ENCODE measurements at places on chromosomes 7 and 10.

- DNase-seq: no peak
These were observed 91.6 kb downstream of the EGFR start for GRCh38 chr7:55110282-55110992.

DNA sequence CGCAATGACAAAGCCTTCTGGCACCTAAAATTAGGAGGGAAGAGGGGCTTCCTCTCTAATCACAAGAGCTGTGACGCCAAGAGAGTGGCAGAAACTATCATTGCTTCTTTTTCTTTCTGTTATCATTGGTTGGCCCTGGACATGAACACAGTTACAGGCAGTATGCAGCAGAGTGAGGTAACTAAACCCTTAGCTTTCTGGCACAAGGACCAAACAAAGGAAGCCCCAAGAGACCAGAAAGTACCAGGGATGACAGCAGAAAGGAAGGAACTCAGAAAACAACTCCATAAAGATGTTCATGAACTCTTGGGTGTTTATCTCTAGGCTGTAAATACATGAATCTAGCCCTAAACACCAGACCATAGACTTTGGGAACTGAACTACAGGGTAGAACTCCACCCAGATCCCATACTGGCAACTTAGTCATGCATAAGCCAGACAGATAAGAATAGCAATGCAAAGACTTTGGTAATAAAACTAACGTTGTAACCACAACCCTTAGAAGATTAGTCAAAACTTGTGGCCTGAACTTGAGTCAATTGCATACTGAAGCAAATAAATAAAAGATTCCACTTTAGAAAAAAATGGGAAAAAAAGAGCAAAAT lies 195.7 kb upstream of the PTN start:
- DNase-seq: no peak

DNA sequence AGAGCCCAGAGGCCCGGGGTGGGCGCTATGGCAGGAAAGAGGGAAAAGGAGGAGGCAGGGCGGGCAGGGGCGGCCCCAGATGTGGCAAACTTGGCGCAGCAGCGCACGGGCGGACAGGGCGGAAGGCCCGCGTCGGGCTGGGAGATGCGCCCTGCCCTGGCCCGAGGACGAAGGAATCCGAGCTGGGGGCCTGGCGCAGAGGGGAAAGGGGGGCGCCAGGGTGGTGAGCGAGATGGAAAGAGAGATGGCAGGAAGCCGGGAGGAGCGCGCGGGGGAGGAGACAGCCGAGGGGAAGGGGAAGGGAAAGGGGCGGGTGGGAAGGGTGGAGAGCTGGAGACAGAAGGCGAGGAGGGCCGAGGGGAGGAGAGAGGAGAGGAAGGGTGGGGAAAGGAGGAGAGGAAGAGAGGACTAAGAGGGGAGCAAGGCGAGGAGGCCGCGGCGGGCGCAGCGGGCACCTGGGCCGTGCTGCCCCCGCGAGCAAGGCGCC lies at the start of gene MARVELD1:
TSS of gene MARVELD1 (plus strand) at position 392 of the 487 bp plus-strand sequence. CDS start 147 bp downstream, outside the sequence.
- DNase-seq: peak; percentile 46

- DNase-seq: peak; percentile 55
These were observed 79.7 kb downstream of the DLG5 start for GRCh38 chr10:77846718-77847311.

GRCh38 chr7:28354601-28355402 lies 57.5 kb upstream of the CREB5 start:
- no peak for DNase-seq

- DNase-seq: no peak
These were observed 239.4 kb downstream of the TNS3 start for GRCh38 chr7:47342296-47343060.

DNA sequence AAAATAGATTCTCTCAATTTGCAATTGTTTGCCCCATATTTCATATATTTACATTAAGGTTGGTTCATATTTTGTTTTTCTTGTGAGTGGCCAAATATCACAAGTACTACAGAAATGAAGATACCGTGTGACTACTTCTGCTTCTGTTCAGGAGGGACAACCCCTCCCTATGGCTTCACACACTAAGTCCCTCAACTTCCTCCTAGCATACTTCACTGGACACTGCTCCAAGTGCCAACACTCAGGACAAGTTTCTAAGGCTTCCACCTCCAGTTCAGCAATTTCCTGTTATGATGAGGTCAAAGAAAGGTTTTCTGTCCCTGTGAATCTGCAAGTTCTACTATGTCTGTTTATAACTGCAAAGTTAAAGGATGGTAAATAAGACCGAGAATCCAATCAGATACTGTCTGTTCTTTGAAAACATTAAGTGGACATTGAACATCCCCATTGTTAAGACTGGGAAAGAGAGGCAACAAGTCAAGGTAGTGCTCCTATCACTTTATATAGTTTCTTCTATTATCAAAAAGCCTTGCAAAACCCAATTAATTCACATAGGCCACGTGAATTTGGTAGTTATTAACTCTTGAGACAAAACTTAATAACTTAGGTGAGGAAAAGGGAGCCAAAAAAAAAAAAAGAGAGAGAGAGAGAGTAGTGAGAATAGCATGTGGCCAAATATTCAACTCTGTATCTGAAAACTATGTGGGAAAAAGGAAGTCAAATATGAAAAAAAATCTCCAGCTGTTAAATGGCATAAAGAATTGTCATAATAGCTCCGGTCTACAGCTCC lies 81.3 kb upstream of the DKK1 start:
- DNase-seq: no peak

DNA sequence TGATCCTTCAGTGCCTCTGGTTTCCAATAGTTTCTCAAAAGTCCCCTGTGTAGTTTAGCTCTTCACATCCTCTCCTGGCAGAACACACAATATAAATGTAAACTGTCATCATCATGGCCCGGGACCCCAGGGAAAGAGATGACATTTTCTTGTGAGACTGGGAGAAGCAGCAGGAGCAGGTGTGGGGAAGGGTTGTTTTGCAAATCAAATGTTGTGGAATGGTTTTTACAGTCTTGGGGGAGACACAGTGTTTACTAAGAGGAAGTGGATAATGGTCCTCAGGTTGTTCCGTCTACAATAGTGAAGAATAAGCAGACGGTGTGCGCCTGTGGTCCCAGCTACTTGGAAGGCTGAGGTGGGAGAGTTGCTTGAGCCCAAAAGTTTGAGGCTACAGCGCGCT lies 159.1 kb downstream of the SEC23IP start:
- DNase-seq: no peak

- DNase-seq: no peak
These were observed 232.7 kb downstream of the NSUN6 start for GRCh38 chr10:18418541-18419215.
